ENCODE measurements at places on chromosomes 3 and 15. TPM values are rescaled to one million over a fixed set of nuclear protein-coding genes. Genes with fewer than 3 reads are reported as not detected.
A peak's percentile ranks its signal among the peaks of the same experiment; 100 is the strongest.

Gene IGDCC3
- 2.6 TPM for total RNA-seq

Gene GOLGA8G
- 3.6 TPM for total RNA-seq

DNA sequence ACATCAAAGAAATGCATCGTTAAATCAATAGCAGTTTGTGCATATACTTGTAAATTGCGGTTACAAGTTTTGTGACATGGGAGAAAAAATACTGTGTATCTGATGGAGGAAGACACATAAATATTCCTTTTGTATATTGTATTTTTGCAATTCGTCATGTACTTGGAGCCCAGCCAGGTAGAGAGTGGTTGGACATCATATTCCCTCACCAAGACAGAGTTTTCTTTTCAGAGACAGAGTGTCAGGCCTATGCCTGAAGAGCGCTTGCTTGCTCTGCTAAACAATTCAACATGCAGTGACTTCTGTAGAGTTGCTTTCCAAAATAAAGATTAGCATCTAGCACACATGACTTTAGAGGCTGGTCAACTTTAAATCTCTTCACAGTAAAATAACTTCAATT is 24.8 kb upstream of the MEIS2 start:
- peak; percentile 77 for DNase-seq

DNA sequence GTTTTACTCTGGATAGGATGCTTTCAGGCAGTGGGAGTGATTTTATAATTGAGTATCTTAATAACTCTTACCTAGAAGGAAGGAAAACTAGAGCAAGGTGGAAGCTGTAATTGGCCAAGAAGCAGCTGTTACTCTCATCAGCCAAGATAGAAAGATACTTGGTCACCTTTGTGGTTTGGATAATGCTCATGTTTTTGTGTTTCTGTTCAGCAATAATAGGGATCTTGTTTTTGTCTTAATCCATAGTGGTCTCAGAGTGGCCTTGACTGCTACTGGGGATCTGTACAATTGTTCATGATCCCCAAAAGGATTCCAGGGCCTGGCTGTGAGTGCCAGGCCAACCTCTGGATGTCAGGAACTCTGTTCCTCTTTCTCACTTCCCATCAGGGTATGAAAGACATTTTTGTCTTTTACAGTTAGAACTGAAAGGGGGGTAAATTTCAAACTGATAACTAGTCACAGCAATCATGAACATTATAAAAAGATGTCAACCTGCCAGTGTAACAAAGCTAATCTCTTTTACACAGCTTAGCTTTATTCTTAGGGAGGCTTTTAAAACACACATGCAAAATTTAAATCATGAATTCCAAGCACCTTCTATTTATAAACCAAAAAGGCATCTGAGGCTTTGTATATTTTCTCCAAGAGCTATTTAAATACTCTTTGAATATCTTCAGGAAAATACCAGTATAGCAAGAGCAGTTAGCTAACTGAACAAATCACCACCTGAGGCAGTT is 6.0 kb downstream of the UBL7 start:
- no peak for DNase-seq

Gene GPR62
- not detected for total RNA-seq

Gene TMCO5A
- total RNA-seq: 5.3 TPM

- no peak for DNase-seq
Measured at GRCh38 chr3:63842127-63842526, 21.5 kb downstream of the THOC7 start.

Gene CXCR6
- 2.2 TPM for total RNA-seq

Gene SUSD5
- total RNA-seq: 6.0 TPM

- no peak for DNase-seq
Measured at GRCh38 chr3:159604151-159604581, 384.5 kb upstream of the IL12A start.

Gene STRA6
- total RNA-seq: 35.6 TPM

- DNase-seq: peak; percentile 51
Measured at GRCh38 chr3:139555249-139555648, 15.7 kb upstream of the RBP1 start.

GRCh38 chr15:62769604-62770003 is 272.9 kb upstream of the TPM1 start:
- DNase-seq: no peak

Gene BDH1
- 7.2 TPM for total RNA-seq

- DNase-seq: no peak
Measured at GRCh38 chr3:156587760-156588069, 32.8 kb upstream of the SSR3 start.

Gene GNAT1
- total RNA-seq: not detected

Gene COL6A5
- total RNA-seq: 3.6 TPM

DNA sequence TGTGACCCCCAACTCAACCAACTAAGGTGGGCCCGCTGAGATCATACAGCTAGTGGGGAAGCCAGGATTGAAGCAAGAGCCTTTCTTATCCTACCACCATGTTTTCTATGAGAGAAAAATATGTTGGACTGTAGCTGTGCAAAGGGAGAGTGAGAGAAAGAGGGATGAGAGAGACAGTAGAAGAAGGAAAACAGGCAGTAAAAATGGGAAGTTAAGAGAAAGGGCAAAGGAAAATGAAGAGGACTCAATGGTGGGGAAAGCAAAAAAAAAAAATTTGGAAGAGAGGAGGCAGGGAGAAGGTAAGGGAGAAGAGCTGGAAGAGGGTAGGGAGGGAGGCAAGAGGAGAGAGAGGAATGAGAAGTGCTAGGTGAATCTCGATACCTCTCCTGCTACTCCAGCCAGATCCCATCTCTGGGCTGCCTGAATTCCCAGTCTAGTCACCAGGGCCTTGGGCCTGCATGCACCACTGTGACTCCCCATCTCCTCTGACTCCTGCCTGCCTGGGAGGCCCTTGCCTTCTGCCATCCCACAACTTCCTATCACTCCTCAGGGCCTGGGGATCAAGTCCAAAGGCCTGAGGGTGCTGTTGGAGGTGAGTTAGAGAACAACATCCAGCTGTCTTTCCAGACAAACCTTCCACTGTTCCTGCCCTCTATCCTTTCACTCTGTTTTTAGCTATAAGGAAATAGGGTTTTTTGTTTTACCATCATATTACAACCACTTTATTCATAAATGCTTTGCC is 15.7 kb downstream of the FAM81A start:
- DNase-seq: no peak

Gene BOC
- total RNA-seq: 65.5 TPM

GRCh38 chr3:64395490-64395889 is 170.2 kb upstream of the PRICKLE2 start:
- no peak for DNase-seq

DNA sequence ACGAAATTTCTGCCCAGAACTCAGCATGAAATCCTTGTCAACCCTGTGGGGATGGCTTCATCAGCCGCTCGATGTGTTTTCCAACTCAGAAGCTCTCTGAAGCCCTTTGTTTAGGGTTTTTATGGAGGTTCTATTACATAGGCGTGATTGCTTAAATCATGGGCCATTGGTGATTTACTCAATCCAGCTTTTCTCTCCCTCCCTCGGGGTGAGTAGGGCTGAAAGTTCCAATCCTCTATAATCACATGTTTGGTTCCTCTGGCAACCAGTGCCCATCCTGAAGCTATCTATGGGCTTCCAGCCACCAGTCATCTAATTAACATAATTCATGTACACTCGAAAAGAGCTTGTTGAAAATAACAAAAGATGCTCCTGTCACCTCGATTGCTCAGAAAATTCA is 51.6 kb downstream of the GATM start:
- DNase-seq: no peak
